Astrocyte (in vitro differentiated cells and primary cell): ENCODE measurements at places on chromosomes 2 and 18. TPM values are rescaled to one million over a fixed set of nuclear protein-coding genes. Genes with fewer than 3 reads are reported as not detected.

GRCh38 chr2:219511547-219512325 lies 2.5 kb upstream of the ASIC4 start:
- DNase-seq: no peak

- DNase-seq: no peak
Measured at GRCh38 chr2:44430342-44430741, 68.6 kb downstream of the CAMKMT start.

PJVK gene
- total RNA-seq: 2.4 and 3.4 TPM in 2 replicates

GRCh38 chr2:102310964-102311640 lies at the start of gene IL1RL1:
IL1RL1 (plus strand) TSS chr2:102311563; CDS start chr2:102338265, 26,702 bp downstream.
- DNase-seq: no peak

CLIP4 gene
- total RNA-seq: 14.7 and 18.4 TPM in 2 replicates

NYAP2 gene
- total RNA-seq: 0.14 and 0.19 TPM in 2 replicates

- DNase-seq: no peak
Measured at GRCh38 chr2:239760596-239760995, 264.5 kb downstream of the NDUFA10 start.

- DNase-seq: no peak
Measured at GRCh38 chr18:62318228-62319180, 6.6 kb upstream of the TNFRSF11A start.

FAM161A gene
- total RNA-seq: 2.8 and 2.9 TPM in 2 replicates

GRCh38 chr2:121791290-121791689 lies 35.8 kb downstream of the TSN start:
- DNase-seq: no peak

GRCh38 chr2:236338495-236339184 lies 74.4 kb upstream of the ASB18 start:
- DNase-seq: peak; percentile 48

BARD1 gene
- 13.9 and 15.5 TPM in 2 replicates for total RNA-seq

DNA sequence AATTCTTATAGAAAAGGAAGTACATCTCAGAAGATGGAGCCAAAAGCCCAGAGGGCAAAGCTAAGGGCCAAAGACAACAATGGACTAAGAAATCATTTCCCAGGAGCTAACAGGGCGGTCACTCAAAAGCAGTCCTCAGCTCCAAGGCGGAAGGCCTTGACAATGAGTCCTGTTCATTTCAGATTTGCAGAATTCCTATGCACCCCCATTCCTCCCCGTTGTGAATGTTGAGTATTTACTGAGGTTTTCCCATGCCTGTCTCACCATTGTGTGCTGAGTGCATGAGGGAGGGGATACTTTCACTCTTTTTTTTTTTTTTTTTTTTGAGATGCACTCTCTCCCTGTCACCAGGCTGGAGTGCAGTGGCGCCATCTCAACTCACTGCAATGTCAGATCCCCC lies 18.8 kb upstream of the DTNB start:
- DNase-seq: no peak

- no peak for DNase-seq
Measured at GRCh38 chr2:206011018-206011614, 74.9 kb downstream of the INO80D start.

RNU2-63P gene
- 4.2 and 6.6 TPM in 2 replicates for total RNA-seq

GRCh38 chr2:230942920-230943896 lies 18.2 kb upstream of the GPR55 start:
- no peak for DNase-seq

GRCh38 chr2:215590010-215590745 lies 154.3 kb upstream of the FN1 start:
- DNase-seq: no peak

FAM228A gene
- not detected in 2 replicates for total RNA-seq

GRCh38 chr2:218831378-218831990 lies at the start of gene PRKAG3:
PRKAG3 (minus strand) TSS chr2:218831803.
- no peak for DNase-seq

DNA sequence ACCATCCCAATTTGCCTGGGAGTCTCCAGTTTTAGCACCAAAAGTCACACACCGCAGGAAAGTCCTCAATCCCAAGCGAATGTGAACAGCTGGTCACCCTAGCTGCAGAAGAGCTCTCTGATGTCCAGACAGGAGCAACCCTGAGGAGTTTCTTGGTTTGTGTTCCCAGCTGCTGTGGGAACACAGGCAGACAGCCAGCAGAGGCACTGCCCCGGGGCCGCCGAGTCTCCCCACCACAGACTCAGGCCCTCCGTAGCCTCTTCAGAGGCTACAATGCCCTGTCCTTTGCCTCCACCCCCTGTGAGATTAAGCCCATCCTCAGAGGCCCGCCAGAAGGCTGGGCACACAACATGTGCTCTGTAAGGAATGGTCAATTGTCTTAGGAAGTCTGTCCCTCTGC lies 111.5 kb downstream of the TTC32 start:
- DNase-seq: no peak

DNA sequence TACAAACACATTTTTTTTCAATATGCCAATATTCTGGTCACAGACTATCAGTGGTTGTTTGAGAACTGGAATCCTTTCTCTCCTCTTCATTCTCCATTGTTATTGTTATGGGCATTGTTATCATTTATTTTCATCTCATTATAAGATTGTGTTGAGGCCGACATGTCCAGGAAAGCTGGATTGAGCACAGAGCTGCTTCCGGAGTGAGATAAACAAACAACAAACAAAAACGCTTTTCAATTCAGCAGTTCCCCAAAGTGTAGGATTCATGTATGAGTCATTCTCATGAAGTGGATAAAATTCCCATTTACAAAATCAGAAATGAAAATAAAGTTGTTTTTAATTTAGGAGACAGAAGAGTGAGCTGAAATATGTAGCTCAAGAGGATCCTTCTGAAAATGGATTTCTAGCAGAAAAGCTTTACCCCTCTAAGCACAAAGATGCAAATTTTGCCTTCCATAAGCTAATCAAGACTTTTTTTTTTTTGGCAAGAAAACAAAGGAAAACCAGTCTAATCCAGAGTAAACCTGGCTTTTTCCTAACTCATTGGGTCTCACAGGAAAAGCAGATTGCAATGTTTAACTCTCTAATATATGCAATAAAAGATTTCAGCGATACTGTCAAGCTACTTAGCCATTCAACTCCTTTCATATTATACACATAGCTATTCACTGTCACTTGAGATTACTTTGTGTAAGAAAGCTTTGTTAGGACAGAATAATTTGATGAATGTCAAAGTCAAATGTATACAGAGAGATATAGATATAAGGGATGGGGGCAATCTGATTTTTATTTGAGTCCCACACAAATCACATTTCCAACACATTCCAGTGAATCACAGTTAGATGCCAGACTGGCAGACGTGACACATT lies 1441.7 kb upstream of the CELF4 start:
- no peak for DNase-seq

GRCh38 chr2:73285159-73285739 lies 971 bp upstream of the FBXO41 start:
- DNase-seq: no peak

DNA sequence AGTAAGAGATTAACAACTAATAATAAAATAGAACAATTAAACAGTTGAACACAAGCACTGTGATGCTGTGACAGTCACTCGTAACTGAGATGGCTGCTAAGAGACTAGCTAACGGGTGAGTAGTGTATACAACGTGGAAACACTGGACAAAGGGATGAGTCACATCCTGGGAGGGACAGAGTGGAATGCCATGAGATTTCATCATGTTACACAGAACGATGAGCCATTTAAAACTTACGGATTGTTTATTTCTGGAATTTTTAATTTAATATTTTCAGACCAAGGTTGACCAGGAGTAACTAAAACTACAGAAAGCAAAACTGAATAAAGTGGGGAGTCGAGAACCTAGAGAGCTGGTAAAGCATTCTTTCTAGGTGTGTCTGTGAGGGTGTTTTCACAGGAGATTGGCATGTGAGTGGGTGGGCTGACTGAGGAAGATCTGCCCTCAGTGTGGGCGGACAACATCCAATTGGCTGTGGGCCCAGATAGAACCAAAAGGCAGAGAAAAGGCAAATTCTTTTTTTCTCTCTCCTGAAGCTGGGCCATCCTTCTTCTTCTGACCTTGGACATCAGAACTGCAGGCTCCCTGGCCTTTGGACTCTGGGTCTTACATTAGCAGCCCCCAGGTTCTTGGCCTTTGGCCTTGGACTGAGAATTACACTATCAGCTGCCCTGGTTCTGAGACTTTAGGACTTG lies 14.6 kb downstream of the TMSB10 start:
- peak; percentile 97 for DNase-seq

DNA sequence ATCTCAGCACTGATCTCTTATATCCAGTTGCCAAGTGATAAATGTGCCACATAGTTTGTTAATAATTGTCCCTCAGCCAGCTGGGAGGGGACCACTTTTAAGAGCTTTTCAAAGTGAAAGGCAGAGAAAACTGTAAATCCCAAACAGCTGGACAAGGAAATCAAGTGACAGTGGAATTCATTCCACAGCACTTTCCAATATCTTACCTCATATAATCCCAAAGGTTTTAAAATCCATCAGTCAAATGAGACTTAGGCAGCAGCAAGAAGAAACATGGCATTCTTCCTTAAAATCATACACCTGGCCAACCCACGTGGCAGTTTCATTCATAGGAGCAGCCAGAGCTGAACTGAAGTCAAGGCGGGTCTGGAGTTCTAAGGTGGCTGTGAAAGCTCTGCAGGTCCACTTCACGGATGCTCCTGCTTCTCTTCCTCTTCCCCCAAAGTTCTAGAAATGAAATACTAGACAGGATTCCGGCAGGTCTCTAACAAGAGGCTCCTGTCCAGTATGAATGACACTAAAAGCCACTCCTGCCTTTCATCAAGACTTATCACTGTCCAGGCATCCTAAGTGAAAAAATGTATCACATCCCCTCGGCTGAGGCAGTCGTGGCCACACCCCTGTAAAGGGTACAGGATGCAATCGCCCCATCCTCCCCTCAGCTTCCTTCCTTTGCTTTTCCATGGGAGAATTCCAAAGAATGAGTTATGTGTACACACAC lies 190.4 kb upstream of the STK17B start:
- no peak for DNase-seq

DNA sequence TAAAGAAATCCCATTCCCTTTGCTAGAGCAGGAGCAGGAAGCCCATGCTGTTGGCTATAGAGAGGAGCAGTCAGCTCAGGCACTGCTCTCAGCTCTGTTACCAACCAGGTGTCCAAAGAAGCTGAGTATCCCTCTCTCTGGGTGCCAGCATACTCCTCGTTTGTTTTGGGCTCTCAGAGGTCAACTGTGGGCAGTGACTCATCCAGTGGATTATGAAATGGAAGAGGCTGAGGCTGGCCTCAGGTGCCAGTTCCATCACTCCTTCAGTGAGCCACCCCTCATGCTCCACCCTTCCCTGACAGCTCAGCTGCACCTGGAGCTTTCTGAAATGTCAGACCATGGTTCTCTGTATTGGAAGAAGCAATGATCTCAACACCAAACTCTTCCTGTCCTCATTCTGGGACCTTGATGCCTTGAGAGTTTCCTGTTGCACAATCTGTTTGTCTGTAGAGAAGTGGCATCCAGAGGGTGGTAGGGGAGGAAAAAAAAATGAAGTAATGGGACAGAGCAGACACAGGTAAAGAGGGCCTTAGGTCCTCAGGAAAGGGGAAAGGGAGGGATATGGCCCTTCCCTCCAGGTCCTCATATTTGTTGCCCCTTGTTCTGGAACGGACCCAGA lies 31.2 kb upstream of the EN1 start:
- DNase-seq: no peak

DNA sequence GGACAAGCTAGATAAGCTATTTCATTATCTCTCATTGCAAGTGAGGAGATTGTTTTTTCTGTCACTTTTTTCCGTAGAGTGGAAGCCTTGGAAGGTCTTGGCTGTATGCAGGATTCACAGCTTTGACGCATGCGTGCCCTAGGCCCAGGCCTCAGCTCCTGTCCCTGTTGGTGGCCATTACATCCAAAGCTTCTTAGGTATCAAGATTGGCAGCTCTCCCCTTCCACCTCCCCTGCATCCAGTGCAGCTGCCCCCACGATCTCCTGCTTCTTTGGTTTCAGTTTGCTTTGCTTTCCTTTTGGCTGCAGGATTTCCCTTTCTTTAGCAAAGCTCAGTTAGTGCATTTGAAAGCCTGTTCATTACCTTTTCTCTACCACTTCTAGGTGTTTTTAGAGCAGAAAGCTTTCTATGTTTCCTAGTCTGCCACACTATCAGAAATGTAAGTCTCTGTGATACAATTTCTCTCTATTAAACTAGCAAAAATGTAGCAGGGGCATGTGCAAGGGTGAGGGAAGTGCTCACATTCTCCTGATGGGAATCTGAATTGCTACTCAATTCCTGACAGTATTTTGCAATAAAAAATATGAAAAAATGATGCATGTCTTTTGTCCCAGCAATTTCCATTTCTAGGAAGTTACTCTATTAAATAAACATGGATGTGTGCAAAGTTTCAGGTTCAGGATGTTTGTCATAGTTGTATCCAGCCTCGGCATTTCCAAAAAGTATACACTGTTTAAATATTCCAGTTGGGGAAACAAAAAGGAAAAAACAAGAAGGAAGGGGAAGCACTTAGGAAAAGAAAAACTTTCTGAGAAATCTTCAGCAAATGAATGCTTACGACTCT lies 91.2 kb downstream of the LIPG start:
- no peak for DNase-seq

GRCh38 chr18:60469387-60470100 lies 97.0 kb upstream of the MC4R start:
- DNase-seq: no peak
